ENCODE measurements at places on chromosomes 4 and X. TPM values are rescaled to one million over a fixed set of nuclear protein-coding genes. Genes with fewer than 3 reads are reported as not detected.

DNA sequence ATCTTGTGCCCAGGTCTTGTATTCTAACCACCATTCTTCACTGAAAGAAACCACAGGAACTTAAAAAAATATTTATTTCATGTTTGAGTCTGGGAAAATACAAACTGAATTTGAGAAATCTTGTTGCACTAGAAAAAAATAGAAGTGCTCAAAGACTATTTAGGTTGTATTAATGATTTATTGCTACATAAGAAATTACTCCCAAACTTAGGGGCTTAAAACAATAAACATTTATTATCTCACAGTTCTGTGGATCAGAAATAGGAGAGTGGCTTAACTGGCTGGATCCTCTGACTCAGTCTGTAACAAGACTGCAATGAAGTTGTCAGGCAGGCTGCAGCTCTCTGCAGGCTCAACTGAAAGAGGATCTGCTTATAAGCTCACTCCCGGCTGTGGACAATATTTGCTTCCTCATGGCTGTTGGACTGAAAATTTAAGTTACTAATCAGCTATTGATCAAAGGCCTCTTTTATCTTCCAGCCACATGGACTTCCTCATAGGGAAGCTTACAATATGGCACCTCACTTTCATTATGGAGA lies 295.4 kb upstream of the FAM241A start:
- DNase-seq = no peak

GRCh38 chr4:173343832-173344397 lies 9.8 kb upstream of the HMGB2 start:
- DNase-seq = no peak

- DNase-seq = no peak
Observed at GRCh38 chrX:94961730-94962129, 1287.7 kb downstream of the FAM133A start.

- DNase-seq = no peak
Observed at GRCh38 chrX:153723351-153724251, 586 bp downstream of the BCAP31 start.

GRCh38 chr4:2261110-2261852 lies 628 bp downstream of the MXD4 start:
- no peak for DNase-seq

DNA sequence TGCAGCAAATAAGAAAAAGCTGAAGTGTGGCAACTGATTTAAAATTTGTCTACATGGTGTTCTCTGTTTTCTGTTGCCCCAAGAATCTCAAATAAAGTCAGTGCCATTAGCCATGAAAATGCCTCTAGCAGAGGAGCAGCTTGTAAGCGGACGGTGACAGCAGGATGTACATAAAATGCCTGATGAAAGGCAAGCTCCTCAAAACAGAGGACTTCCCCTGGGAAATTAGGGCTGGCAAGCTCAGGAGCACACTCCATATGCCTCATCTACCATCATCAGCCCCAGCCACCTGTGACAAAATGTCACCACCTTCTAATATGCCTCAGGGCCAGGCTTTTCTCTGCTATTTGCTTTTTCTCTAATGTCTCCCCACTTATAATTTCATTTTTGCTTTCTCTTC lies 54.5 kb downstream of the ASB9 start:
- no peak for DNase-seq

DNA sequence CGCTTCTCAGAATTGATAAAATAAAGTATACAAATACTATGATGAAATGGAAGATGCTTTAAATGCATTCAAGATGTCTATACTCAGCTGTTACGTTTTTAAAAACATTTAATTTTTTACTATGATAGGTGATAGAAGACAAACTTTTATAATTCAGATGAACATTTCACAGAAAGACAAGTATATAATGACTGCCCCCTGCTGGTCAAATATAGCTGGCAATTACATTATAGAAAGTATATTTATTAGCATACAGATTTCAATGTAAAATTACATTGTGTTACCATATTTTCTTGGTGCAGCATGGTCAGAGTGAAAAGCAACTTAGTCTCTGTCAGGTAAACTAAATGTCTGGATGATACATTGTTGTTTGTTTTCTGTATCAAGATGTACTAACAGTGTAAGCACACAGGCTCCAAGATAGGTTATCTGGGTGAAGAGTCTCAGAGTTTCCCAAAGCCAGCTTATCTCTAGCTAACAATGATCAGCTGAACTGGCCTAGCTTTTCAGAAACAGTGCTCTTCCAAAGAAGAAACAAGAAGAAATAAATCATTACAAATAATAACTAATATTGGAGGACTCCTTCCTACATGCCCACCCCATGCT lies 54.1 kb downstream of the SRPX start:
- peak; percentile 37 for DNase-seq

- no peak for DNase-seq
Observed at GRCh38 chr4:187064033-187064432, 340.4 kb upstream of the FAT1 start.

GRCh38 chr4:113921089-113921794 lies 58.2 kb downstream of the ARSJ start:
- DNase-seq = no peak

The RNF128 gene
- total RNA-seq = not detected

The AMER1 gene
- 8.6 TPM for total RNA-seq
